GM23248 (cell line): ENCODE measurements at places on chromosomes 3 and 15. TPM values are rescaled to one million over a fixed set of nuclear protein-coding genes. Genes with fewer than 3 reads are reported as not detected.

The GOLGA8M gene
- polyA plus RNA-seq = 0.30 and 0.48 TPM in 2 replicates

GRCh38 chr3:71518089-71518488 is 65.4 kb downstream of the FOXP1 start:
- H3K4me3 ChIP-seq = no peak overlapping the region
- H3K4me1 ChIP-seq = peaks cover 34% of the 10 kb centered on the region
- DNase-seq = no peak
- no peaks in the 10 kb centered on the region for H3K36me3 ChIP-seq

The CCDC51 gene
- polyA plus RNA-seq = 14.0 and 14.9 TPM in 2 replicates

DNA sequence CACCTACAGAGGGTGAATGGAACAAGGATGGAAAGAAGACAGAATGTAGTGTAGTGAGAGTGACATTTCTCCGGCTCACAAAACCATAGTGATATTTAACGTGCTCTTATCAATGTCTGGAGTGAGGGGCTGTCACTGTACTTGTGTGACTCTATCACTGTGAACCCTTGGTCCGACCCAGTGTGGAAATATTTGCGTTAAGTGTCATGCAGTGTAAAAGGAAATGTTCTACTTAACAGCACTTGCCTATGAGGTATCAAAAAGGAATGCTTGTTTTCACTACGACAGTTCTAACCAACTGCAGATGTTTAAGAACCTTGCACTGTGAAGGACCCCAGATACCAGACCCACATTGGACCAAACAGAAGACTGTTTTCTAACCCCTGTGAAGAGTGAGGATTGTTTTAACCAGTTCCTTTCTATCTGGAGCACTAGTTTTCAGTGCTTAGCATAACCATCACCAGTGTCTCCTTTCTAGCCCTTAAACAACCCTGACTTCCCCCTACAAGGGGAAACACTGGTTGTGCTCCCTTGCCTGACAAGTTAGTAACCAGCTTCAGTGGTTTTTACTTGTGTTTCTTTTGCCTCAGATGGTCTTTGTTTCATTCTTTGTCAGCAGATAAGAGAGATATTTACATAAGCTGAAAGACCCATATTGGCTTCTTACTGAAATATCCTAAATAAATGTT is 144.7 kb upstream of the ABHD17C start:
- H3K36me3 ChIP-seq = peaks cover 19% of the 10 kb centered on the region; the same call in 1 of the 2 replicates
- H3K27me3 ChIP-seq = no peaks in the 10 kb centered on the region
- peaks cover 44% of the 10 kb centered on the region for H3K4me1 ChIP-seq
- H3K4me3 ChIP-seq = peak overlapping the region; percentile 54

The TMEM212 gene
- not detected in 2 replicates for polyA plus RNA-seq

- no peak overlapping the region for H3K27ac ChIP-seq
- no peaks in the 10 kb centered on the region for H3K36me3 ChIP-seq
- H3K4me3 ChIP-seq = no peak overlapping the region
- no peaks in the 10 kb centered on the region; the same call in 1 of the 2 replicates for H3K4me1 ChIP-seq
- DNase-seq = no peak
- no peaks in the 10 kb centered on the region for H3K27me3 ChIP-seq
Observed at GRCh38 chr3:153590051-153590450, 428.0 kb downstream of the RAP2B start.

GRCh38 chr3:183033746-183034145 is 53.4 kb upstream of the DCUN1D1 start:
- 0 out of 2 replicates have a peak, but pooled peaks cover 9% of the 10 kb centered on the region for H3K36me3 ChIP-seq
- peaks cover 48% of the 10 kb centered on the region for H3K4me1 ChIP-seq
- no peak overlapping the region for H3K4me3 ChIP-seq
- 0 out of 2 replicates have a peak overlapping the region, but pooled peaks have one; percentile 6 for H3K27ac ChIP-seq
- no peaks in the 10 kb centered on the region for H3K27me3 ChIP-seq
- DNase-seq = peak; percentile 75

DNA sequence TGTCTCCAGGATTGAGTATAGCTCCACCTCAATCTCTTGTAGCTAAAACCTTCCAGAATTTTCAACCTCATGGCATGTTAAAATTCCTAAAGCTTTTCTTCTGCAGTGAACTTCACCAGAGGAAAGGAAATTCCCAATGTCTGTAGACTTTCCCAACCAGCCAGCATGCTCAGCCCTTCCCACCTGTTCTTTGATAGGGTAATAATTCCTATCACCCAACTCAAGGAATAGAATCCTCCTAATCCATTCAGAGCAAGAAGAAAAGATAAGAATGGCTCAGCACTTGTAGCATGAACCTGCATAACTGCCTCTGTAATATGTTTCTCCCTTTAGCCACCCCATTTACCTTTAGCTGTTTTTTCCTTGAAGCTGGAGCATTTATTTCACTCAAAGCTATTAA is 301.8 kb upstream of the GADL1 start:
- peak overlapping the region; percentile 56 for H3K27ac ChIP-seq
- peaks cover 20% of the 10 kb centered on the region for H3K4me1 ChIP-seq
- no peaks in the 10 kb centered on the region for H3K27me3 ChIP-seq
- peak overlapping the region; percentile 40 for H3K4me3 ChIP-seq

DNA sequence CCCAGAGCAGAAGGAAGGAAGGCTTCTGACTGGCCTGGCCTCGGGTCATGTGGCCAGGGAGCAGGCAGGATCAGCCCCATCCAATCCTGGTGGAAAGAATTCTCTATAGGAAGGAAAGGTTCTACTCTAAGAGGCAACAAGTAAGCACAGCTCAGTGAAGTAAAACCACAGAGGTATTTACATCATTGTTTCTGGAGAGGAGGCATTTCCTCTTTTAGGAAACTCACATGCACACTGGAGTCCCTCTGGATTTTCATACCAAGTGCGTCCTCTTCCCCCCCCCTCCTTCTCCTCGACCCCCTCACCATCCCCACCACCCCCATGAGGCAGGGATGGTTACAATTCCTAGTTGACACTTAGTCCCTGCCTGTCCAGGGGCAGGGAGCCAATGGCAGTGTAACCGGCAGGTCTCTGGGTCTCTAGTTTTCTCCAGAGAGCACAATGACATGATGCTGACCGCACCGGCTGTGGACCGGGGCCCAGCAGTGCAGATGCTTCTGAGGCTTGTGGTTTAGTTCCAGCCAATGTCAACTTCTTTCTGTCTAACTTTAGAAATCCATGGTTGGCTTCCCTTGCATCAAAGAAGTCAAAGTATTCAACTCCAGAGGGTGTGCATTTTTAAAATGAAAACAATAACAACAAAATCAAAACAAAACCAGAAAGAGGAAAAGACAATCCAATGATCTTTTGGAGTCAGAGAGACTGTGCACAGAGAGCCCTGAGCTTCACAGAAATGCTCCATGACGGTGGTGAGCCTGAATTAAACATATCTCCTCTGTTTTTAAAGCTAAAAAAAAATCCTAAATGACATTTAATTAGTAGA is 230.3 kb upstream of the TLE3 start:
- H3K36me3 ChIP-seq = no peaks in the 10 kb centered on the region
- peak overlapping the region; percentile 49 for H3K27ac ChIP-seq
- H3K4me3 ChIP-seq = peak overlapping the region; percentile 23
- peaks cover 36% of the 10 kb centered on the region for H3K4me1 ChIP-seq
